ENCODE measurements at places on chromosomes 2 and 18.

GRCh38 chr2:37966326-37966725, 41.2 kb downstream of the RMDN2 start:
- H3K27me3 ChIP-seq: no peaks in the 10 kb centered on the region
- no peak overlapping the region for H3K4me3 ChIP-seq
- H3K27ac ChIP-seq: no peak overlapping the region

- H3K27me3 ChIP-seq: no peaks in the 10 kb centered on the region
- H3K36me3 ChIP-seq: no peaks in the 10 kb centered on the region
- H3K4me1 ChIP-seq: peaks cover 9% of the 10 kb centered on the region
- H3K27ac ChIP-seq: no peak within 1 kb of the TSS
Observed at GRCh38 chr2:201260302-201260800, at the start of gene CASP8. Gene CASP8, plus strand, starts transcription at chr2:201260536. Its CDS starts 5,951 bp downstream, at chr2:201266487.

DNA sequence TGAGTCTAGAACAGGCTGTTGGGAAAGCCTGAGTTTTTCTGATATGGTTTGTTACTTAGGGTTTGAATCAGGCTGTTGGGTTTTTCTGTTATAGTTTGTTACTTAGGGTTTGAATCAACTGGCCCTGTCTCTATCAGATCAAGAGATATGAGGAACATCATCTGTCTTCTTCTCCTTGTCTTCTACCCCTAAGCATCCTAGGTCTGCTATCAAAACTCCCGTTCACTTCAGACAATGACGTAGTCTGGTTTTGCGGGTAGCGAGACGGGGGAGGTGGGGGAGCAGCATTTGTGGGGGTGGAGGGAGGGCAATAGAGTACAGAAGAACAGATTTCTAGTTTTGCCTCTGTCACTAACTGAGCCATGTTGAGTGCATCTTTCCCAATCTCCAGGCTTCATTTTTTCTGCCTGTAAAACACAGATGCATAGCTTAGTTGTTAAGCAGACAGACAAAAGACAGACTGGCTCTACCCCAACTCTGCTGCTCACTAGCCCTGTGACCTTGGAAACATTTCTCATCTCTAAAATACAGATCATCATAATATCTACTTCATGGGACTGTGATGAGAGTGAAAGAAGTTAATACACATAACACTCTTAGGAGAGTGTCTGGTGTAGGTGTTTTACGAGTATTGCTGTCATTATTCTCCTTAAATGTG, 9.1 kb downstream of the TNP1 start:
- no peaks in the 10 kb centered on the region for H3K4me1 ChIP-seq
- no peak overlapping the region for H3K27ac ChIP-seq
- H3K36me3 ChIP-seq: no peaks in the 10 kb centered on the region
- no peak overlapping the region for H3K4me3 ChIP-seq
- no peak for DNase-seq

DNA sequence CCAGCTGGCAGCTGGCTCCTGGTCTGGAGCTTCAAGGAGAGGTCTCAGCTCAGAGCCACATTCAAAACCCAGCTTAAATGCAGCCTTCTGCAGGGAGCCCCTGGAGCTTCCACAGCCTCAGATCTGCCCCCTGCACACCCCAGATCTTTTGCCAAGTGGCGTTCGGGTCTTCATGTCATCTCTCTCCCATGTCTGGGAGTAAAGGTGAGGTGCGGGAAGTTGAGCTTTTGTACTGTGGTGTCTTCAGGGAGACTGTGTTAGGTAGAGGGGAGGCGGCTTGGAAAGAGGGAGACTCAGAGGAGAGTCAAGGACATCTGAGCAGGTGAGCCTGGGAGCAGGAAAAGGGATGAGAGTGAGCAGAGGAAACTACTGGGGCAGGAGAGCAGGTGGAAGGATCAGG, 25.4 kb downstream of the MPHOSPH10 start:
- no peak overlapping the region for H3K27ac ChIP-seq
- no peaks in the 10 kb centered on the region for H3K27me3 ChIP-seq
- no peaks in the 10 kb centered on the region for H3K4me1 ChIP-seq
- H3K36me3 ChIP-seq: no peaks in the 10 kb centered on the region

DNA sequence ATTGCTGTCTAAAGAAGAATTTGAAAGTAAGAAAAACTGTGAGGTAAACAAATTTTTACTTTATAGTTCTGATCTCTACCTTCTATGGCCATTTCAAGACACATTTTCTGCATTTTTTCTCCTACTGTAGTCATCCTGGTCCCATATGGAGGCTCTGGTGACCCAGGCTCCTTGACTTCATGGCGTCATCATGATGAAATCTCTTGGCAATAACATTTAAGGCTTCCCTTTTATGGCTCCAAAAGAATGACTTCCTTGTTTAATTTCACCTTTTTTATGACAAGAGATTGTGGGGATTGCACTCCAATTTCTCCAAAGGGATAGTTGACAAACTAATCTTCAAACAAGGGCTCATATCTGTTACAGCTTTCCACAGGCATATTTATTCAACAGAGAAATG, 143.0 kb upstream of the SCN7A start:
- no peaks in the 10 kb centered on the region for H3K27me3 ChIP-seq
- no peaks in the 10 kb centered on the region for H3K36me3 ChIP-seq
- peaks cover 2% of the 10 kb centered on the region for H3K4me1 ChIP-seq

DNA sequence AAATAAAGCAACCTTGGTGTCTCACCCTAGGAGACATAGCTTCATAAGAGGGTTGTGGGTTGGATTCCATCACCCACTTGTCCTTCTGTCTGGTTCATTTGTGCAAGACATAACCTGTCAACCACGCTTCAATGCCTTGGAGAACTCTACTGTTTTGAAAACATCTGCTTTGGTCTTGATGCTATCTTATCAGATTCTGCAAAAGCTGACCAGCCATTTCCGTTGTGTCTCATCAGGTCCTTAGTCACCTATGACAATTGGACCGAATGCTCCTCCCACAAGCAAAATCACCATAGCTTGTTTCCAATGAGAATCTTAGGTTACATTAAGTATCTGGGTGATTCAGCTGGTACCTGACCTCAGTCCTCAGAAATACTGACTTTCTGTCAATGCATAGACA, 35.4 kb downstream of the STAT4 start:
- no peaks in the 10 kb centered on the region for H3K36me3 ChIP-seq
- H3K27me3 ChIP-seq: no peaks in the 10 kb centered on the region
- no peak overlapping the region for H3K27ac ChIP-seq
- H3K4me1 ChIP-seq: no peaks in the 10 kb centered on the region
- no peak overlapping the region for H3K4me3 ChIP-seq
- DNase-seq: no peak

DNA sequence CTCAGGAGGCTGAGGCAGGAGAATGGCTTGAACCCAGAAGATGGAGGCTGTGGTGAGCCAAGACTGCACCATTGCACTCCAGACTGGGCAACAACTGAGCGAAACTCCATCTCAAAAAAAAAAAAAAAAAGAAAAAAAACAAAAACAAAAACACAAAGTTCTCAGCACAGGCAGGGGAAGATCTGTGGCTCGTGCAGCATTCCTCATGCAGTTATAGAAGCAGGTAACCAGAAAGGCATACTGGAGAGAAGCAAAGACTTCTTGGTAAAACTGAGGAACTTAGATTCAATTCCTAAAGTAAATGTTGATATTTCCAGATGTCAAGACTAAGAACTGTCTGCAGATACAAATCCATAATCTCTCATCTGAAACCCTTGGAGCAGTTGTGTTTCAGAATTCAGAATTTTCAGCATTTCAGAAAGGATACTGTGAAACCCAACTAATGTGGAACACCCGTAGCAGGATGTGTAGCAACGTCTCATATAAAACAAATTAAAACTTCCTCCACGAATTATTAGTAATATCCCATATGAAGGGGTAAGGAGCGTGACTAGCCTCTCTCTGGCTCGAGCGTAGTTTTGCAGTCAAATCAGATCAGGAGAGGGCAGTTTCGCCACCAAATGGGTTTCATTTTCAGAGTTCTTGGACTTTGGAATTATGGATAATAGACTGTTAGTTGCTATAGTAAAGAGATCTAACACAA, 13.2 kb upstream of the SLC25A52 start:
- H3K27me3 ChIP-seq: no peaks in the 10 kb centered on the region
- H3K27ac ChIP-seq: no peak overlapping the region
- H3K4me1 ChIP-seq: no peaks in the 10 kb centered on the region
- H3K36me3 ChIP-seq: no peaks in the 10 kb centered on the region
